ENCODE measurements at places on chromosomes 11 and 22.
A peak's percentile ranks its signal among the peaks of the same experiment; 100 is the strongest.

- DNase-seq = no peak
Measured at GRCh38 chr11:88015170-88015569, 160.1 kb downstream of the RAB38 start.

- peak; percentile 88 for DNase-seq
Measured at GRCh38 chr11:123145220-123145619, 49.8 kb downstream of the CLMP start.

GRCh38 chr11:130023204-130023603 lies 20.6 kb upstream of the PRDM10 start:
- peak; percentile 72 for DNase-seq

DNA sequence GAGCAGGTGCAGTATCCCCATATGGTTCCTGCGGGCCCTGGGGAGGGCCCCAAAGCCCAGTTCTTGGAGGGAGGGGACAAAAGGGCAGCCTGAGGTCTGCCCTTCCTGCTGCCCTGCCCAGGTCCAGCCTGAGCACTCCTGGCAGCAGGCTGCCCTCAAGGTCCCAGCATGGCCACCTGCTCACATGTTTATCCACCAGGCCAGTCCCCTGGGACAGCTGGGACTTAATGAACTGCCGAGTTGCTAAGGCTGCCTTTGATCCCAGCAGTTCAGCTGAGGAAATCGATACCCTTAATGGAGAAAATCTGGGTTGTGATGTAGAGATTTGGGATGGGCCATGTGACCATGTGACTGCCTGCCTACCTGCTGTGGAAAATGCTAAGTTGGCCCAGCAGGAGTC lies 146.2 kb downstream of the TRIM29 start:
- DNase-seq = no peak

DNA sequence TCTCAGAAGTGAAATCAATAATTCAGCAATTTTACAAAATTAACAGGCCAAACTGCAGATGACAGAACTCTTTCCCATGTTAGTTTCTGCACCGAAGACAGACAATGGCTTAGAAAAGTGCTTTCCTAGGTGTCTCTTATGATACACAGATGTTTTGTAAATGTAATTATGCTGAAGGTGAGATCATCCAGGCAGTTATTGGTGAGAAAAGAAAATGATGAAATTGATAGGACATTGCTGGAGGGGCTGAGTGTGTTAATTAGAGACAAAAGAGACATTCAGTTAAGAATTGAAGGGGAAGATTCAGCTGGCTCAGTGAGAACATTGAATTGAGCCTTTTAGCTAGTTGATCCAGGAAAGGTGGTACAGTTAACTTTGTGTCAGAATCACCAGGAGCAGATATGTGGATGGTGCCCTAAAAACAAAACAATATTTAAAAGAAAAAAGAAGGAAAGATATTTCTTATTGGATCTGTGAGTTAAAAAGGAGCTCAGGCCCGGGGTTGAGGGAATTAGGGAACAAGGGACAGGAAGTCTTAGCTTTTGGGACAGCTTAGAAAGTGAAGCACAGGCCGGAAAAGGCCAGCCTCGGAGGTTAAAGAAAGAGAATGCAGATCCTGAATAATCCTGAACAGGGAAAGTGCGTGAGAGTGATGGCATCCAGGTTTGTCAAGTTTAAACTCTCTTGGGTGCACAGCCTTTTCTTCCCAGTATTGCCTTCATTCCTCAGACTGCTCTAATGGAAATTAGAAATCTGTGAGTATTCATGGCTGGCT lies 16.9 kb downstream of the ARHGAP42 start:
- DNase-seq = no peak

- no peak for DNase-seq
Measured at GRCh38 chr11:40094954-40095353, 1364.5 kb downstream of the LRRC4C start.

DNA sequence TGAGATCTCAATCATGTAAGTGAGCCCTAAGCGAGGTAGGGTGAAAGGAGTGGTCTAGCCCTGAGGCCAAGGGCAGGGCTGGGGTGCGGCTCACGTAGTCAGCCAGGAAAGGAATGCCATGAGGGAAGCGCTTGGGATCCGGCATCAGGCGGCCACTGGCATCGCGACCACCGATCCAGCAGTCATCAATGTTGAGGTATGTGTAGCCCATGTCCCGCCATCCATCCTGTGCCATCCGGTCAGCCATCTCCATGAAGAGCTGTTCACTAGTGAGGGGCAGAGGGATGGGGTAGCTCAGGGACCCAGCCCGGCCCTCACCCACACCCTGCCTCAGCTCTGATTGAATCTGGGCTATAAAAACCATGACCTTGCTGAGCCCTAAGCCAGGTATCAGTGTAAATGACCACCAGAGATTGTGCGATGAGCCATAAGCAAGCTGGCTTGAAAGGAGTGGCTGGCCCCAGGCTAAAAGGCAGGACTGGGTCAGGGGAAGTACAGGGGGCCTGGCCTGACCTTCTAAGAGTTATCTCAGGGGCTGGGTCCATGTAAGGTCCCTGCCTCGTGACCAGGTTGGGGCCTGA lies 2.9 kb downstream of the NAGA start:
- DNase-seq = no peak

GRCh38 chr11:20360650-20361049 lies 2.9 kb upstream of the HTATIP2 start:
- DNase-seq = no peak

DNA sequence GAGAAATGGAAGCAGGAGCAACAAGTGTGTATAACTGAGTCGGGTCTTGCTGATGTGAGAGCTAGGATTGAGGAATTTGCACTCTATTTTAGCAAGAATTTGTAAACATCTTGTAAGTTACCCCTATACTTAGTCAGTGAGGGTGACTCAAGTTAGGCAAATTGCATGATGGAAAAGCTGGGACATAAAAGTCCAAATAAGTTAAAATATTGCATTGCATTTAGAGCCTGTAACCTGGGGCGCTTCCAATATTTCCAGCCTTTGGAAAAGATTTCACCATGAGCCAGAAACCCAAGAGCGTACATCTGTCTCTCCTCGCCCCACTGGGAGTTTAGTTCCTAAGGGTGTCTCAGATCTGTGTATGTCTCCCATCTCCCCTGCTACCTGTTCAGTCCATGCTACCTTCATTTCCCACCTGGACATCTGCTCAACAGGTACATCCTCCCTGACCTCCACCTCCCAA lies 37.0 kb upstream of the ACCSL start:
- DNase-seq = peak; percentile 85

- DNase-seq = peak; percentile 23
Measured at GRCh38 chr11:74460481-74461154, 6.7 kb downstream of the KCNE3 start.

- no peak for DNase-seq
Measured at GRCh38 chr11:133078591-133079404, 453.5 kb downstream of the OPCML start.

DNA sequence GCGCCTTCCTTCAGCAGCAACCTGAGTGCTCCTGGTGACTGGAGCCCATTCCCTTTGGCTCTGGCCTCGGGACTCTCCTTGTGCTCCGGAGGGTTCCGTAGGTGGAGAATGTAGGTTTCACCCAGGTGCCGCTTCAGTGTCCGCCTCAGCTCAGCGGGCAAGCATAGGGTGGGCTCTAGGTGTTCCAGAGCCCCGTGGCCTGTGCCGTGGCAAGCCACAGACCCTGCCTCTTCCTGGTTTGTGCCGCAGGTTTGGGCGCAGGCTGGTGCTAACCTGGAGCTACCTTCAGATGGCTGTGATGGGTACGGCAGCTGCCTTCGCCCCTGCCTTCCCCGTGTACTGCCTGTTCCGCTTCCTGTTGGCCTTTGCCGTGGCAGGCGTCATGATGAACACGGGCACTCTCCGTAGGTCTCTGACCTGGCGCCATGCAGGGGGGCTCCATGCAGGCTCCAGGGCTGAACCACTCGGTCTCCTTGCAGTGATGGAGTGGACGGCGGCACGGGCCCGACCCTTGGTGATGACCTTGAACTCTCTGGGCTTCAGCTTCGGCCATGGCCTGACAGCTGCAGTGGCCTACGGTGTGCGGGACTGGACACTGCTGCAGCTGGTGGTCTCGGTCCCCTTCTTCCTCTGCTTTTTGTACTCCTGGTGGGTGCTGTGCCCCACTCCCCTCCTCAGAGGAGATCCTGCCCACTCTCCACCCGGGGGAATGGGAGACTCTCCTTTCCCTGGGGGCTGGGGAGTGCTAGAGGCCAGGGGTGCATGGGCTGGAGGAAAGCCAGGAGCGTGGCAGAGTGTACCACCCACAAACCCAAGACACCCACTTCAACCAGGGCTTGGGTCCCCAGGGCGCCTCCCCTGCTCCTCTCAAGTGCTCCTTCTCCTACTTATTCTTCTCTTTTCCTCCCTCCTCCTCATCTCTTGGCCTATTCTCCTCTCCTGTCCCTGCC lies 2.4 kb downstream of the SLC22A12 start:
- no peak for DNase-seq

GRCh38 chr11:76747915-76748860 lies 35.0 kb upstream of the TSKU start:
- DNase-seq = no peak

DNA sequence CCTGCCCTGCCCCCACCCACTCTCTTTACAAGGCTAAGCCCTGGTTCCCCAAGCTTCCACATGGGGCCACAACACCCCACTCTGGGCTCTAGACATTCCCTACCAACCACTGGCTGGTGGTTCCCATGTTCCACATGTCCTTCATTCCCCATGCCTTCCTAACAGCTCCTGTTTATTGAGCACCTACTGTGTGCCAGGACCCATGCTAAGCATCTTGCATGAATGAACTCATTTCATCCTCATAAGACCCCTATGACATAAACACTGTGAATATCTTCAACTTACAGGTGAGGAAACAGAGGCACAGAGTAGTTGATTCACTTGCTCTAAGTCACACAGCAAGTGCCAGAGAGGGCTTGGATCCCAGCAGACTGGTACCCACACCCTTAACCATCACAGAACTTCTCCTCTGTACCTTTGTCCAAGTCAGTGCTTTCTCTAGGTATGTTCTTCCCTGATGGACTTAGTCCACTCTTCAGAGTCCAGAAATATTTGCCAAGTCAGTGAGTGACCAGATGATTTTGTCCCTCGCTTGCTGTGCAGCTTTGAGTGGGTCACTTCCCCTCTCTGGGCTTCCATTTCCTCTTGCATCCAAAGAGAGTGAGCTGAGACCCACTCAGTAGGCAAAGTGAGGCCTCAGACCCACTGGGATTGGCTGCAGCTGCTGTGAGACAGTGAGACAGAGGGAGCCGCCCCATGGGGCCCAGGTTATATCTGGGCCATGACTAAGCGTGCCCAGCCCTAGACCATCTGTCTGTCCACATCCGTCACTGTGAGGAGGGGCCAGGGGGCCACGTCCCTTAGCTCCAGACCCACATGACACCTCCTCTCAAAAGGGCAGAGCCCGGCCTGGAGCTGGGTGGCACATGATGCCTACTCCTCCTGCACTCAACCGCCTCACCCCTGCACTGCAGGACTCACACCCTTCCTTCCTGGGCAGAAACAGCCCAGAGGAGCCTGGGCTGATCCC lies 132.4 kb downstream of the MN1 start:
- no peak for DNase-seq

DNA sequence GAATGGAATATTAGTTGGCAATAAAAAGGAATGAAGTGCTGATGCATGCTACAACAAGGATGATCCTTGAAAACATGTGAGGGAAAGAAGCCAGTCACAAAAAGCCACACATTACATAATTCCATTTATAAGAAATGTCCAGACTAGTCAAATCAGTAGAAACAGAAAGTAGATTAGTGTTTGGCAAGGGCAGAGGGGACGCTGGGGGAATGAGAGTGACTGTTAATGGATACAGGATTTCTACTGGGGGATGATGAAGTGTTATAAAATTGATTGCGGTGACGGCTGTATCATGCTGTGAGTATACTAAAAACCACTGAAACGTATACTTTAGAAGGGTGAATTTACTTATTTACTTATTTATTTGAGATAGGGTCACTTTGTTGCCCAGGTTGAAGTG lies 57.9 kb downstream of the C11orf58 start:
- DNase-seq = no peak

DNA sequence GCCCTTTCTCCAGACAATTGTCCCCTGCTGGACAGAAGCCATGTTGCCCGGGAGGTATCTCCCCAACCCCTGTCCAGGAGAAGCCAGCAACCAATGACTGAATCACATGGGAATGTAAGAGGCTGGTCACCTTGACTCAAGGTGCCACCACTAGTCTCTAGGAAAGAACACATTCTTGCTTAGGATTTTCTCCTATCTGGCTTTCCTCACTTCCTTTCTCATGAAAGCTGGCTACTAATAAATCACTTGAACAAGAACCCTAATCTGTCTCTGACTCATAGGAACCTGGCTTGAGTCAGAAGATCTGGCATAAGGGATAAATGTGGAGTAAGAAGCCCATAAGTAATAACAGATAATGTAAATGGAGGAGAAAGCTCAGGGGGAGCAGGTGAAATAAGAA lies 101.4 kb upstream of the C11orf87 start:
- DNase-seq = peak; percentile 37

DNA sequence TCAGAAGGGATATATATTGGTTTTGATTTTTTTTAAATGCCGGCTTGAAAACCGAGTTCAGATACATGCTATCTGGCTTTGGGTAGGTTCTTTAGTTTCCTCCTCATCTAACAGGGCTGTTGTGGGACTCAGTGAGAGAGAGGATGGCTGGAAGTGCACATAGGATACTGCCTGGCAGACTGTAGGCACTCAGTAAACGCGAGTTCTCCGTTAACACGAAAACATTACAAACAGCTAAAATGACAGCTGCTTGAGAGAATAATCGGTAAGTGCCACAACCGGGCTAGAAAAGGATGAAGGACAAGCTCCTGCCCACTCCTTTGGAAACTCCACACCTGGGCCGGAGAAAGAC lies 369 bp downstream of the XRRA1 start:
- no peak for DNase-seq

GRCh38 chr11:130416906-130417305 lies 11.5 kb downstream of the ADAMTS8 start:
- no peak for DNase-seq

DNA sequence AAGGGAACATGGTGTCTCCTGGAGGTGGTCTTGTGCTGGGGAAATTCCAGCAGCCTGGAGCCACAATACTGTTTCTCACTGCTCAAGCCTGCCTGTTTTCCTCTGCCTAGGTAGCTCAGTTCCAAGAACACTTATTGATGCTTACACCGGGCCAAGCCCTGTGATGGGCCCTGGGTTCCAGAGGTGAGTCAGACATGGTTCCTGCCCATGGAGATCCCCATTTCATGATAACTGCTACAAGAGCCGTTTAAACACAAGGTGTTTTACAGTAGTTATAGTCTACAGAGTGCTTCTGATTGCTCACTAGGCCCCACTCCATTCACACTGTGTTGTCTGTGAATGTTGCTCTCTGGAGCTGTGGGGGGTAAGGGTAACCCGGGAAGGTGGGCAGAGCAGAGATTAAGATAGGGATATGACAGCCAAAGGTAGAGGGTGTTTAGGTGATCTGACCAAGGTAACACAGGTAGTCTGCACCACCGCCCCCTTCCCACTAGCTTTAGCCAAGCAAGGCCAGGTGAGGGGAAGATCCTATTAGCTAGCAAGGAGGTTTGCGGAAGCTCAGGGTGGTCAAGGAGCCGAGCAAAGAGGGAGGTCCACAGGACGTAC lies 696 bp upstream of the MICAL2 start:
- DNase-seq = no peak
